Stomach (tissue), 19 donors: ENCODE measurements at places on chromosomes 2 and 18. TPM values are rescaled to one million over a fixed set of nuclear protein-coding genes. Genes with fewer than 3 reads are reported as not detected.

Gene TNFAIP6
- 6.0 TPM for polyA plus RNA-seq

- peak; percentile 5 for DNase-seq
These were observed 270.6 kb upstream of the MMADHC start for GRCh38 chr2:149858216-149858615.

Gene EFEMP1
- polyA plus RNA-seq: 28.7 TPM

GRCh38 chr2:201631041-201631440 lies 12.3 kb downstream of the TMEM237 start:
- no peak for DNase-seq

DNA sequence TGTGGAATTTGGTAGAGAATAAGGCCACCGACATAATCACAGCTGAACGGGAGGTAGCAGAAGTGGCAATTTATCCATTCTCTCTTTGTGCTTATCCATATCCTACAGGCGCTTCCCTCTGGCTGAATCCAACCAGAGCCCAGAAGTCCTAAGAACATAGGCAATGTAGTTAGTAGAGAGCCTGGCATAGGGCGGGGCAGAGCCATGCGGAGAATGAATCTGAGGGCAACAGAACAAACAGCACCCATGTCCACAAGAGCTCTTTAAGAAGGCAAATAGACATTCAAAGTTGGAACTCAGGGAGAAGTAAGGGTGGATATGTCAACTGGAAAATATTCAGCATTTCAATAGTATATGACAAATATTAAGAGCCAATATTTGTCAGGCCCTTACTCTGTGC lies 305.9 kb upstream of the VWC2L start:
- no peak for DNase-seq

Gene KCNF1
- 0.05 TPM for polyA plus RNA-seq

GRCh38 chr2:43414033-43414432 lies 181.8 kb downstream of the THADA start:
- no peak for DNase-seq

Gene RAX
- polyA plus RNA-seq: not detected

Gene SRD5A2
- not detected for polyA plus RNA-seq

- no peak for DNase-seq
These were observed 12.1 kb downstream of the HS1BP3 start for GRCh38 chr2:20638646-20639430.

GRCh38 chr2:10475811-10476660 lies 27.9 kb upstream of the ODC1 start:
- no peak for DNase-seq

Gene GALNT13
- 0.15 TPM for polyA plus RNA-seq

- peak; percentile 48 for DNase-seq
These were observed 115.1 kb upstream of the NOSTRIN start for GRCh38 chr2:168687314-168687713.
